ENCODE measurements at places on chromosomes 1 and 21.

GRCh38 chr21:34046917-34047316 lies 26.5 kb upstream of the MRPS6 start:
- no peak for DNase-seq

DNA sequence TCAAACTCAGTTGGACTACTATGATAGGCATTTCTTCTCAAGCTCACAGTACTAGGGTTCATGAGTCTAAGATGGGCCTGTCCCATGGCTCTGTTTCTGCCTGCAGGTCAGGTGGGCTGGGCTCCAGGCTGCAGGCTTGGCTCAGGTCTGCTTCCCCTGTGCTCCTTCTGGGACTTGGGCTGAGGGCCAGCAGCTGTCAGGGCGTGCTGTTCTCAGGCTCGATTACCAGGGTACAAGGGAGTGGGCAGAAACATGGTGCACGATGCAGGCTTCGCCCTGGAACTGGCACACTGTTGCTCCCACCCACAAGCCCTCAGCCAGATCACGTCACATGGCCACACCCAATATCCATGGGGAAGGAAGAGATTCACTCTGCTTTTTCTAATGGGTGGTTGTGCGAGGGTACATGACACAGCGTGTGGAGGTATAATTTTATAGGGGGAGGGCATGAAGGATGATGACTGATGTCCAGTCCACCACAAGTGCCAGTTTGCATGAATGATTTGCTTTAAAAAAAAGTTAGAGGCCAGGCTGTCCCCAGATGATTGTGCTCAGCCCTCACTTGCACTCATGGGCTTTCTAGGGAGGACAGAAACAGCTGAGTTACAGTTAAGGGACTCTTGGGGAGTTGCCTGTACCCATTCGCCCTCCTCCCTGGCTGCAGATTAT lies 118.0 kb downstream of the ACTL8 start:
- no peak for DNase-seq

DNA sequence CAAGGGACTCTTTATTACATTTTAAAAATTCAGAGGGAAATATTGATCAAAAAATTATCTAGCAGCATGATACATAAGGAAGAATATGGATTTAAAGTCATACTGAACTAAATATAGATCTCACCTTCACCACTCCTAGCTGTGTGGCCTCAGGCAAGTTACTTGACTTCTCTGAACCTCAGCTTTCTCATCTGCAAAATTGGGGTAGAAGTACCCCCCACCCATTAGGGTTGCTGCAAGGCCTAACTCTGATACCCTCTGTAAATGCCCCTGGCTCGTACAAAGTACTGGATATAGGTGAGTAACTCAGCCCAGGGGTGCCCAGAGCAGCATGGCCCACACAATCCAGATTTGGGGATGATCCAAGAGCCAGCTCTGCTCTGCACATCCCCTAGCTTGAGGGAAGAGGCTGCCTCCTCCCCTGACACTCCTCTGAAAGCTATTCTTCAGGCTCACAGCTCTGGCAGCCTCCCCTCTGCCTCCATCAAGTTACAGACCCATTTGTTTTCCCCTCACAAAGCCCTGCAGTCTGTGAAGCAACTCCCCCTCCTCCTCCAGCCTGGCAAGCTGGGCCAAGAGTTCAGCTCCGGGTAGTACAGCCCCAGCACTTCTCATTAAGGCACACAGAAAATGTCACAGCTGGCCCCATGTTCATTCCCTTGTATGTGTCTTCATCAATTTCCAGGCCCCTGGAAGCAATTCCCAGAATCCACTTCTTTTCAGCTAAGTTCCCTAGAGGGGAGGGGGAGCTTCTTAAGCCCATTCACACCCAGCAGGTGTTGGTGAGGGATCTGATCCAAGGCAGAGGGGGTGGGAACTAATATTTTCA lies 143.7 kb downstream of the PLPP3 start:
- no peak for DNase-seq

- DNase-seq: no peak
Measured at GRCh38 chr1:59171788-59172187, 125.1 kb upstream of the FGGY start.

DNA sequence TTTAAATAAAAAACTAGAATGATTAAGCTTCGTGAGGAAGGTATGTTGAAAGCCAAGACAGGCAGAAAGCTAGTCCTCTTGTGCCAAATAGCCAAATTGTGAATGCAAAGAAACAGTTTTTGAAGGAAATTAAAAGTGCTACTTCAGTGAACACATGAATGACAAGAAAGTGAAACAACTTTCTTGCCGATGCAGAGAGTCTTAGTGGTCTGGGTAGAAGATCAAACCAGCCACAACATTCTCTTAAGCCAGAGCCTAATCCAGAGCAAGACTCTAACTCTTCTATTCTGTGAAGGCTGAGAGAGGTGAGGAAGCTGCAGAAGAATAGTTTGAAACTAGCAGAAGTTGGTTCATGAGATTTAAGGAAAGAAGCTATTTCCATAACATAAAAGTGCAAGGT lies 63.2 kb downstream of the TTC3 start:
- no peak for DNase-seq

DNA sequence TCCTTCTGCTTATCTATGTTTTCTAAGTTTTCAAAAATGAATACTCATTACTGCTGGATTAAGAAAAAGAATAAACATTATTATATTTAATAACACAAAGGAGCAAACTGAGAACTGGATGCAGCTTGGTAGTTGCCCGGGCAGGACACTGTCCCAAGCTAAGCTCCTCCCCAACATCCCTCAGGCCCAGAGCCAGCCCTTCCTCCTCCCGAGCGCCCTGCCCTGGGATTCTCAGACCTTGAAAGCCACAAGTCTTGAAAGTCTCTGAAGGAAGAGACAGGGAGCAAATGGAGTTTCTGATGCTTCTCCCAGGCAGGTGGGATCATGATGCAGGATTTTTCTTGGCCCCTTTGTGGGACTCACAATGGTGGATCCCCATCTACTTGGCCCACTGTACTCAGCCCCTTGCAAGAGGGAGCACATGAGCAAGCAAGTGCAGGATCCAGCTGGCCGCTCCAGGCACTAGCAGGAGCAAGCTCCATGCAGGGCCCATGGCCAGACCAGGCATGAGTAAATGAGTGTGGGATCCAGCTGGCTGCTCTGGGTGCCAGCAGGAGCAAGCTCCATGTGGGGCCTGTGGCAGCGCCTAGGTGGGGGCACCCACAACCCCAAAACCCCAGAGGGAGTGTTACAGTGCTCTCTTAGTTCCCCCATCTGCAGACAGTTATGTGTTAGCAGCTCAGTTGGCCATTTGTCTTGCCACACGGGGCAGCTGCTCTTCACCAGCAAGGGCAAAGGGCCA lies 32.1 kb upstream of the RAB4A start:
- DNase-seq: no peak

DNA sequence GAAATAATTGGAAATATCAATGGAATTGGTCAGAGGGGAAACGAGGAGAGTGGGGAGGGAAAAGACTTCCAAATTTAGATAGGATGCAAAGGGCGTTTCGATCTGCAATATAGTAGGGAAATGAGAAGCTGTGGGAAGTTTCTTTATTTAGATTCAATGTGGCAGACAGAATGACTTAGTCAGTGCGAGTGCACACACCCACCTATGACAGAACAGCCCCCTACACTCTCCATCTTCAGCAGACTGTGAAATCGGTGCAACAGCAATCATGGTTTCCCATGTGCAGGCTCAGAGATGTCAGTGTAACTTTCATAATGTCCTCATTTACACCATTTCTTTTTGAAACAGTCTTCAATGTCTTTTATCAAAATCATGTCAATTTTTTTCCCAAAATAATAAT lies 46.0 kb downstream of the DIP2A start:
- DNase-seq: no peak

DNA sequence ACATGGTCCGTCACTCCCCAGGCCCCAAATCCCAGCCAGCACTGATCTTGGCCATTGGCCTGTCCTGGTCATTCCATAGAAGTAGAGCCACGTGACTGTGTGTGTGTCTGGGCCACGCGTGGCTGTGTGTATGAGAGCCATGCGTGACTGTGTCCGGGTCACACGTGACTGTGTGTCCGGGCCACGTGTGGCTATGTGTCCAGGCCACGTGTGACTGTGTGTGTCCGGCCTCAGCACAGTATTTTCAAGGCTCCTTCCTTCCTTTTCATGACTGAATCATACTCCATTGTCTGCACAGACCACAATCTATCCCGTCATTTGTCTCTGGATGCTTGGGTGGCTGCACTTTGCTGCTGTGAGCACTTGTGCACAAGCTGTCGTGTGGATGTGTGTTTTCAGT lies 67.4 kb downstream of the SKI start:
- no peak for DNase-seq

- no peak for DNase-seq
Measured at GRCh38 chr1:224199679-224200078, 16.6 kb downstream of the DEGS1 start.

GRCh38 chr21:43907751-43908150 lies 42.7 kb downstream of the AGPAT3 start:
- no peak for DNase-seq

DNA sequence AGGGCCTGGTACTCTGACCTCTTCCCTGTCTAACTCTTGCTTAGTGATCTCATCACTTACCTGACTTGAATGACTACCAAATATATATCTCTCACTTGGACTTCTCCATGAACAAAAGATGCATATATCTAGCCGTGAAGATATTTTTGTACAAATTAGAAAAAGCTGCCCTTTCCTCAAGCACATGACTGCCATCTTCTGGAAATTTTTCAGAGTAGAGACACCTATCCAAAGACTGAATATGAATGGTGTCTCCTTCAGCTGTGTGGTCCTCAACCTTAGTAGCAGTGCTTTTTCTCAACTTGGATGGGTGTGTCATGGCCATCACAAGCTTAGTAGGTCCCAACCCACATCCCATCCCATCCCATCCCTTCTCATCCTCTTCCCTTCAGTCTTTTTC lies 142.3 kb downstream of the DNM3 start:
- no peak for DNase-seq

DNA sequence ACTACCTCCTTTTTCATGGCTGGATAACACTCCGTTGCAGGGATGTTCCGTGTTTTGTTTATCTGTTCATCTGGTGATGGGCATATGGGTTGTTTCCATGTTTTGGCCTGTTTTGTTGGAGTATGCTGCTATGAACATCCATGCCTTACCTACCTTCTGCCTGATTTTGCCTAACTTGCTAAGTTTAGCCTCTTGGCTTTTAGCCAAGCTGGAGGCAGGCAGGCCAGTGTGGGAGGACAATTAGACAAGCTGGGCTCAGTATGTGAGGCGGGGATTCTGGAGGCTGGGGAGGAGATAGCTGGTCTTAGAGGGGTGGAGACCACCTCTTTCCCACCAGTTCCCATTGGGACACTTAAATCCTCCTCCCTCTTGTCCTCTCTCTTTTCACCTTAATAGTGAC lies 98.4 kb upstream of the WNT4 start:
- no peak for DNase-seq

DNA sequence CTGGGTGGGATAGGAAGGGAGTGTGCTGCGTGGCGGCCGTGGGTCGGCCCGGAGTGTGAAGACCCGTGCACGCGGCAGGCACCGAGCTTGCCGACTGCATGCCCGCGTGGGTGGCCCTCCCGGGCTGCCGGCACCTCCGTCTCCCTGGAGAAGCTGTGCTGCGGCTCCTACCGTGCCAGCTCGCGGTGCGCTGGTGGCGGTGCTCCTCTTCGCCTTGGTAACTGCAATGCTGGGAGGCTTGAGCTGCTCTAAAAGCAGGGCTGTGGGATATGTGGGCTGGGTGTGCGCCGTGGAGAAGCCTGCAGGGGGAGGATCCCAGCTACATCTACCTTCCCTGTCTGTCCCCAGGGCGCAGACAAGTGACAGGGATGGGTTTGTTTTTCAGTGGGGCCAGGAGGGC lies 2.4 kb downstream of the GABRD start:
- DNase-seq: no peak
